ENCODE measurements at places on chromosomes 6 and 20.

- peak within 1 kb of the TSS; percentile 96 for H3K27ac ChIP-seq
- DNase-seq = peak; percentile 55
- H3K4me3 ChIP-seq = peak within 1 kb of the TSS; percentile 93
- peaks cover 60% of the 10 kb centered on the region for H3K36me3 ChIP-seq
- H3K4me1 ChIP-seq = peaks cover 45% of the 10 kb centered on the region
- H3K27me3 ChIP-seq = peaks cover 15% of the 10 kb centered on the region
These were observed at the start of gene HLA-B for GRCh38 chr6:31356946-31357466. HLA-B (minus strand) TSS chr6:31357179; CDS start chr6:31357158, 21 bp downstream.

DNA sequence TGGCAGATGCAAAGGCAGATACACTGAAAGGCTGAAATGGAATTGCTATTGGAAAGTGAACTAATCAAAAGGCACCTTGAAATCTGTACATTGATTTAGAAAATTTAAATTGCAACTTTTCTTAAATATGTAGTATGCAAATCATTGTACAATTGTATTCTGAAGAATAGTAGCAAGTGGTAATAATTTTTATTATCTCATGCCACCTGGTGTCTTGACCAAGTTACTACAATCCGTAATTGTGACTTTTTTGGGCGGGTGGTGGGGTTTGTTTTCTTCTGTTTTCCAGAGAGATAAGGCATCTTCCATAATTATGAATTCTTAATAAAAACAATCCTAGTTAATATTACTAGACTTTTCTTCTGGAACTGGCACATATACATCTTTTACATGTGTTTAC is 12.5 kb upstream of the BCKDHB start:
- H3K4me1 ChIP-seq = peaks cover 6% of the 10 kb centered on the region
- DNase-seq = no peak
- no peaks in the 10 kb centered on the region for H3K36me3 ChIP-seq
- H3K27me3 ChIP-seq = peaks cover 21% of the 10 kb centered on the region
- no peak overlapping the region for H3K4me3 ChIP-seq

DNA sequence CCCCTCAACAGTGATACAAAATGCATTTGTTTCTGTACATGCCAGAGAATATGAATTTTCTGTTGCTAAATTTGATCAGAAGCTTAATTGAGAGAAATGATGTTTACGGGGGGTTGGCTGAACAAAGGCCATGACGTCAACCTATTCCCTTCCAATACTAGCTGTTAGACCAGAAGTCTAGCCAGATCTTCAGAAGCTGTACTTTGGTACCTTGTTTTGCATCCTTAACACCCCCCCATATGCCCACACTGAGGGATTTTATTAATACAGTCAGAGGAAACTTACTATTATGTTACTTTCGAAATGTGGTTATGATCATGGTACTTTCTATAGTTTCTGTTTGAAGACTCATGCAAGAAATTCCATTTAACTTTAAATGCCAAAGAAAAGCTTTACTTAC is 3.1 kb downstream of the NCOA7 start:
- peaks cover 31% of the 10 kb centered on the region for H3K36me3 ChIP-seq
- DNase-seq = no peak
- peak overlapping the region; percentile 67 for H3K4me3 ChIP-seq

- peaks cover 13% of the 10 kb centered on the region for H3K27me3 ChIP-seq
- no peaks in the 10 kb centered on the region for H3K4me1 ChIP-seq
- no peaks in the 10 kb centered on the region for H3K36me3 ChIP-seq
These were observed 34.8 kb downstream of the ELOVL2 start for GRCh38 chr6:11009353-11009752.

GRCh38 chr20:15642109-15642508 is 931.1 kb downstream of the KIF16B start:
- no peak overlapping the region for H3K4me3 ChIP-seq
- no peaks in the 10 kb centered on the region for H3K36me3 ChIP-seq
- no peak overlapping the region for H3K27ac ChIP-seq
- H3K27me3 ChIP-seq = no peaks in the 10 kb centered on the region

DNA sequence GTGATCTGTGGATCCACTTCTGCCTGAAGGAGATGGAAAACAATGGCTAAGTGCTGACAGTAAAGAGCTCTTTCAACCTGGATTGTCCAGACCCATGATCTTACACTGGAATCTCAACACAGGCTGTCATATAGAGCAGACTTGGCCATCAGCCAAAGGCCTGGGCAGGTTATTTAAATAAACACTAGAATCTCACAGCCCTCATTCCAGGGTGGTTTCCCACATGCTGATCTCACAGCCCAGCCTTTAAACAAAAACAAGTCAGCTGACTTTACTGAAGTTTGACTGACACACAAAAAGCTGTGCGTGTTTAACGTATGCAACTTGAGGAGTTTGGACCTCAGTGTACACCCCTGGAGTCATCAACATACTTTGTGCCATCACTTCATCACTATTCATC is 28.4 kb downstream of the SYNDIG1 start:
- H3K27me3 ChIP-seq = no peaks in the 10 kb centered on the region
- DNase-seq = no peak
- no peaks in the 10 kb centered on the region for H3K4me1 ChIP-seq
- H3K4me3 ChIP-seq = no peak overlapping the region

DNA sequence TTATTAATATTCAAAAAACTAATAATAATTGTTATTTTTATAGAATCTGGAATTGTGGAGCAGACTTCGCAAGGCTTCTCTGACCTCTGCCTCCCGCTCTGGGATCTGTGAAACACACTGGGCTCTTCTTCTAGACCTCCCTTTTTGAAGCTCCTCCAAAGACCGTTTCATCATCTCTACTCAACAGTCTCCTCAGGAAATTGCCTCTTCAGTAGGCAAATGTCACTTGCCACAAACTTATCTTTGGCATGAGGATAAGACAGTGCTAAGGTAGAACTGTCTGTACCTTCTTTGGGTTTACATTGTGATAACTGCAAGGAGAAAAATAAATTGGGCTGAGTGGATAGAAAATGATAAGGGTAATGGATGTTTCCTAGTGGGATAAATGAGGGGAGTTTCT is 2.3 kb upstream of the MAS1L start:
- H3K27ac ChIP-seq = no peak overlapping the region
- no peaks in the 10 kb centered on the region for H3K4me1 ChIP-seq
- no peak for DNase-seq
- H3K36me3 ChIP-seq = no peaks in the 10 kb centered on the region
- H3K27me3 ChIP-seq = peaks cover 9% of the 10 kb centered on the region

DNA sequence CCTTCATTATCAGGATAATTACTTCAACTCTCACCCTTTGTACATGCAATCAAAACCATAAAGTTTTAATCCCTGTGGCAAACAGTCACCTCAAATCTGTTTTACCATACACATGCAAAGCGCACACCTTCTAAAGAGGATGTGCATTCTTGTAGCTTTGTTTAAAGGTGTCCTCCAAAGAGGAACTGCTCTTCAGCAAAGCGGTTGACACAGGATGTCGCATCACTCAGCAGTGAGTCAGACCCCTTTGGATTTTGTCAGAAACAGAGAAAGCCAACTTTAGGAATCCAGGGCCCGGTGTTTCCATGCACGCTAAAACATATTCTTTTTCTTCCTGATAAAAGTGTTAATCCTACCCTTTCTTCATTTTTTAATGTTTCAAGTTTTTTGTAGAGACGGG is 268.3 kb upstream of the ARID1B start:
- no peak overlapping the region for H3K27ac ChIP-seq
- no peak overlapping the region for H3K4me3 ChIP-seq
- H3K27me3 ChIP-seq = peaks cover 6% of the 10 kb centered on the region
- H3K36me3 ChIP-seq = no peaks in the 10 kb centered on the region
- H3K4me1 ChIP-seq = no peaks in the 10 kb centered on the region
- DNase-seq = no peak

GRCh38 chr6:139627091-139627490 is 252.6 kb upstream of the CITED2 start:
- no peak overlapping the region for H3K27ac ChIP-seq
- peaks cover 6% of the 10 kb centered on the region for H3K4me1 ChIP-seq
- DNase-seq = no peak
- peaks cover 17% of the 10 kb centered on the region for H3K27me3 ChIP-seq

DNA sequence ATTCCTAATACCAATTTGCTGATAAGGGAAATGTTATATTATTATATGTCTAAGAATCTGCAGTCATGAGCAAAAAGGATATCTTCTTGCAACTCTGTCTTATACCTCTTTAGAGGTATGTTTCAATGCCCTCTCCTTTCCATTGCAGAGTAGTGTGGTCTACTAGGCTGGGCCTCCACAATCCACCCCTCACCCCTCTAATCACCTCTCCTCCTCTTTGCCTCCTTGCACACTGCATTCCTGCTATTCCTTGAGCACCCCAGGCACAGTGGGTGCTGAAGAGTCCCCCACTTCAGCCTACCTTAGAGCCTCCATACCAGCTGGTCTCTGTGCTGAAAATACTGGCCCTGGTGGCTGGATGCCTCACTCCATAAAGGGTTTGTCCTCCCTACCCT is 26.9 kb downstream of the ARMC2 start:
- H3K4me1 ChIP-seq = peaks cover 54% of the 10 kb centered on the region
- peaks cover 10% of the 10 kb centered on the region for H3K27me3 ChIP-seq
- H3K4me3 ChIP-seq = peak overlapping the region; percentile 47
- peak overlapping the region; percentile 81 for H3K27ac ChIP-seq
- peaks cover 53% of the 10 kb centered on the region for H3K36me3 ChIP-seq

DNA sequence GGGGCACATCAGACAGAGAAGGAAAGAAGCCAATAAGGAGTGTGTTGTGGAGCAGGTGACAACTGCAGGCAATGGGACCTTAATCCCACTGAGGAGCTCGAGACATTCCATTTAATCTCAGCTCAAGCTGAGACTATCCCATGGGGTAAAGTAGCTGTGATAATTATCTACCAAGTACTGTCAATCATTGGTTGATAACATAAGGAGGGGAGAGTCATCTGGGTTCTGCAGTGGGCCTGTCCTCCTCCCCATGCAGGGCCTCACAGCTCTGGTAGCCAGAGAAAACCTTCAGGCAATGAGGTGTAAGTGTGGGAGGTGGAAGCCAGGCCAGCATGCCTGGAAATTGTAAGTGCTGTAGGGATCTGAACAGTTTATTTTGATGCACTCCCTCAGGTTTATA is 375.0 kb upstream of the ARID1B start:
- H3K27me3 ChIP-seq = peaks cover 12% of the 10 kb centered on the region
- no peak overlapping the region for H3K4me3 ChIP-seq
- H3K27ac ChIP-seq = no peak overlapping the region
- DNase-seq = no peak
- H3K36me3 ChIP-seq = no peaks in the 10 kb centered on the region

DNA sequence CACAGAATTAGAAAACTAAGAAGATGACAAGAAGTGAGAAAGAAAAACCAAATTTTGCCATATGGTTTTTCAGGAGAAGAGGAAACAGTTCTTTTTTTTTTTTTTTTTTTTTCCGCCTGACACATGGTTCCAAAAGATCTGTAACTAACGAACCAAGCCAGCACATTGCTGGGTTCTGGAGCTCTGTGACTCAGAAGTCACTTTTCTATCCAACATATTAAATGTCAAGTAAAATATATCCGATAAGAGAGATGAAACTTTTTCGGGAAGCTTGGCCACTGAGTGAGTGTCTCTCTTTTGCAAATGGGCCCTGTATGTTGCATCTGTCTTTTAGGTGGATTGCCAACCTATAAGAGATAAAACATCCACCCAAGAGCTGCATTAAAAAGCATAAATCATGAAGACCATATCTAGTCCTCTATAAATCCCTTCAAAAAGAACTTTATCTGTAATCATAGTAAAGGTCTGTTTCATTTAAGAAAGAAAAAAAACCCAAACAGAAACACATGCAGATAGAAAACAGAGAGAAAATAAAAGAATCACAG is 4.6 kb downstream of the METTL24 start:
- H3K27me3 ChIP-seq = peaks cover 38% of the 10 kb centered on the region
- peaks cover 4% of the 10 kb centered on the region for H3K4me1 ChIP-seq
- no peak for DNase-seq
- no peak overlapping the region for H3K27ac ChIP-seq
- H3K4me3 ChIP-seq = no peak overlapping the region
